HFFc6 (cell line): ENCODE measurements at places on chromosomes 6 and 20.
A peak's percentile ranks its signal among the peaks of the same experiment; 100 is the strongest.

GRCh38 chr20:63054103-63054474, 47.3 kb upstream of the BHLHE23 start:
- H3K4me3 ChIP-seq = no peak overlapping the region
- H3K4me1 ChIP-seq = no peaks in the 10 kb centered on the region
- no peak overlapping the region for H3K27ac ChIP-seq
- peaks cover 29% of the 10 kb centered on the region for H3K27me3 ChIP-seq
- no peaks in the 10 kb centered on the region for H3K36me3 ChIP-seq

DNA sequence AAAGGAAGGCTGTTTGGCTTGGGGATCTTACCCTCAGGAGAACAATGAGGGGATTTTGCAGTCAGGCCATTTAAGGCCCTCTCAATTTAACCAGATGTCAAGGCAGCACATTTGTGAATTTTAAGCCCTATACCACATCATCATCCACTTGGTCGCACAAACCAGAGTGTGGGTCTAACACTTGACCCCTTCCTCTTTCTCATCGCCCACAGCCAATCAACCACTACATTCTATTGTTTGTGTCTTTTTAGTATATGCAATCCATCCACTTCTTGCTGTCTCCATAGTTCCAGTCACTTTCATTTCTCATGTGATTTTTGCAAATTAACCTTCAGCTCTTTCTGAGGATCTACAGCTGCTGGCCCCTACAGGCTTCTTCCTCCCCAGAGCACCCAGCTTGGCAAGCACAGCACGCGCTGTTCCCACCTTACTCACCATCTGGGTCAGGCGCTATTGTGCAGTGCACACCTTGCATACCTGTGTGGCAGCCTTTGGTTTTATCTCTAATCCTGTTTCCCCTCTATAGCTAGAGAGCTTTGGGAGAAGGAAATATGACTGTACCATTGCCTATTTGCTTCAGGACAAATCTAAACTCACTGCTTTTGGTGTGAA, 32.3 kb upstream of the CD83 start:
- H3K4me3 ChIP-seq = no peak overlapping the region
- no peaks in the 10 kb centered on the region for H3K36me3 ChIP-seq
- no peak overlapping the region for H3K27ac ChIP-seq
- 0 out of 2 replicates have a peak, but pooled peaks cover 4% of the 10 kb centered on the region for H3K4me1 ChIP-seq
- peaks cover 14% of the 10 kb centered on the region for H3K27me3 ChIP-seq

DNA sequence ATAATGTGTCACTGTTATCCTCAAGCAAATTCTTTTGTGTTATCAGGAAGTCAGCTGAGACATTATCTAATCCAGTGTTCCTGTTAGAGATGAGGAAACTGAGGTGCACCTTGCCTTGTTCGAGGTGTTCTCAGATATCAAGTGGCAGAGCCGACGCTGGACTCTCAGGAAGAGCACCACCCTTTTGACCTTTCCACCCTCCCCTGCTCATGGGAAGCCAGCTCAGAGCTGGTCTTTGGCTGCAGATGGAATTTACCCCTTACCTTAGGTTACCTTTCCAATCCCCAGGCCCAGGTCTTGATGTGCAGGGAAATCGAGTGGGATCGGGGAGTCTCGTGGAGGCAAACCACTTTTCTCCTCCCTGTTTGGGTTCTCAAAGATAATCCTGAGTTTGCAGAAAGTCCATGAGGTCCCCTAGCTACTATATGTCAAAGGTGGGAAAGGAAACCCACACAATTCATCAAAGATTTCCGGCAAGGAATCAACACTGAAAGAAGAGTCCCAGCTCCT, 62.9 kb upstream of the PIM1 start:
- peaks cover 4% of the 10 kb centered on the region for H3K27me3 ChIP-seq
- peaks cover 27% of the 10 kb centered on the region for H3K4me1 ChIP-seq
- no peak overlapping the region for H3K27ac ChIP-seq
- DNase-seq = no peak

DNA sequence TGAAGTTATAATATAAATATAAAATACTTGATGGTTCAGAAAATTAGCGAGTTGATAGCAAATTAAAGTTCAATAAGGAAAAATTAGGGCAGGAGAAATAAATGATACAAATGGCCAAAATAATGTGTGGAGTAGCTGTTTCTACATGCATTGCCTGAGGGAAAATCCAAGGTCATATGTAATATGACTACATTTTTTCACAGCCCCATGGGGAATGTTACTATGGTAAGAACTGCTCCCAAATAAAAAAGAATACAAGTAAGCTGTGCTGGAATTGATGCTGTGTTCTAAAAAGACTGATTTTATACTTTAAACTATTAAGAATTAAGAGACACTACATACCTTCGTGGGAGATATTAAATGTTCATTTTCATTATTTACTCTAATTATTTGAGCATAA, 34.1 kb downstream of the MEI4 start:
- H3K4me1 ChIP-seq = no peaks in the 10 kb centered on the region
- H3K36me3 ChIP-seq = no peaks in the 10 kb centered on the region

GRCh38 chr20:17334932-17335331, 108.1 kb downstream of the PCSK2 start:
- no peaks in the 10 kb centered on the region for H3K27me3 ChIP-seq
- no peak for DNase-seq
- H3K4me3 ChIP-seq = no peak overlapping the region
- H3K36me3 ChIP-seq = no peaks in the 10 kb centered on the region

GRCh38 chr6:39225946-39226437, 3.3 kb downstream of the KCNK5 start:
- H3K4me1 ChIP-seq = no peaks in the 10 kb centered on the region
- DNase-seq = no peak
- H3K36me3 ChIP-seq = 0 out of 2 replicates have a peak, but pooled peaks cover 4% of the 10 kb centered on the region

DNA sequence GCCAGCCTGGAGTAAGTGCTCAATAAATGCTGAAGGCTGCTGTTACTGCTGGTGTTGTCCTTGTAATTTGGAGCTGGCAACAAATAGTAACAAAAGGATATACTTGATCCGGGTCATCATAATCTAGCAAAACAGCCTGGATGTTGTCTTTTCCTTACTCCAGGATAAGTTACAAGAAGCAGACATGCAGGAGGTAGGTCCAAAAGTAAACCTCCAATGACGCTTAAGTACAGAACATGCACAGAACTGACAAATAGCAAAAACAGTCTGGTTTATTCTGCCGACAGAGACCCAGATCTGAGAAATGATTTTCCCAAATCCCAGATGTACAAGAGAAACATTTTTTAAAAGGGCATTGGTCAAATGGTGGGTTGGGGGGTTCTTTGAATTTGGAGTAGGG, 93.0 kb upstream of the KCNK16 start:
- no peak overlapping the region for H3K27ac ChIP-seq
- H3K4me1 ChIP-seq = no peaks in the 10 kb centered on the region
- no peak overlapping the region for H3K4me3 ChIP-seq
- no peaks in the 10 kb centered on the region for H3K27me3 ChIP-seq

GRCh38 chr6:23441808-23442461, 684.1 kb upstream of the NRSN1 start:
- H3K27ac ChIP-seq = no peak overlapping the region
- H3K36me3 ChIP-seq = peaks cover 5% of the 10 kb centered on the region; the same call in 1 of the 2 replicates
- no peaks in the 10 kb centered on the region for H3K27me3 ChIP-seq

GRCh38 chr20:34299556-34300255, 3.4 kb downstream of the AHCY start:
- peaks cover 4% of the 10 kb centered on the region; the same call in 1 of the 2 replicates for H3K27me3 ChIP-seq
- H3K27ac ChIP-seq = no peak overlapping the region
- no peak for DNase-seq
- H3K4me1 ChIP-seq = peaks cover 11% of the 10 kb centered on the region
- peaks cover 5% of the 10 kb centered on the region; the same call in 1 of the 2 replicates for H3K36me3 ChIP-seq

GRCh38 chr20:45779011-45779915, 12.4 kb downstream of the WFDC3 start:
- H3K4me3 ChIP-seq = peak overlapping the region; percentile 51
- peaks cover 10% of the 10 kb centered on the region for H3K27me3 ChIP-seq
- DNase-seq = peak; percentile 99
- peak overlapping the region; percentile 96 for H3K27ac ChIP-seq
- H3K36me3 ChIP-seq = no peaks in the 10 kb centered on the region
- H3K4me1 ChIP-seq = peaks cover 58% of the 10 kb centered on the region

GRCh38 chr6:108024427-108025073, 50.0 kb downstream of the OSTM1 start:
- no peaks in the 10 kb centered on the region for H3K4me1 ChIP-seq
- H3K4me3 ChIP-seq = no peak overlapping the region
- no peak for DNase-seq
- no peaks in the 10 kb centered on the region for H3K36me3 ChIP-seq

DNA sequence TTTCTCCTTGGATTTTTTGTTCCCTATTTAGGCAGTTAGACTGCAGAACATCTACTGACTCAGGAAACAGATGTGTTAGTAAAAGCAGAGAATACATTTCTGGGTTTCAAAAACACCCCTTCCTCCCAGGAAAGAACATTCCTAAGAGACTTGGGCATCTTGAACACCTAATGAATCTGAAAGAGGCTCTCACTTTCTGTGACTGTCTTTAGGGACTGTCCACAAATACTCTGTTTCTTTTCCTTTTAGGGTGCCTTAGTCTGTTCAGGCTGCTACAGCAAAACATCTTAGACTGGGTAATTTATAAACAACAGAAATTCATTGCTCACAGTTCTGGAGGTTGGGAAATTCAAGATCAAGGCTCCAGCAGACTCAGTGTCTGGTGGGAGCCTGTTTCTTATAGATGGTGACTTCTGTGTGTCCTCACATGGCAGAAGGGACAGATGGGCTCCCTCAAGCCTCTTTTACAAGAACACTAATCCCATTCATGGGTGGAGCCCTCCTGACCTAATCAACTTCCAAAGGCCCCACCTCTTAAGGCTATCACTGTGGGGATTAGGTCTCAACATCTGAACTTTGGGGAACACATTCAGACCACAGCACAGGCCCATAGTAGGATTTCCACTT, 19.4 kb upstream of the CCN5 start:
- H3K27ac ChIP-seq = peak overlapping the region; percentile 73
- H3K4me3 ChIP-seq = peak overlapping the region; percentile 39
- H3K4me1 ChIP-seq = peaks cover 76% of the 10 kb centered on the region
- peaks cover 19% of the 10 kb centered on the region for H3K36me3 ChIP-seq
- no peaks in the 10 kb centered on the region; the same call in 1 of the 2 replicates for H3K27me3 ChIP-seq

DNA sequence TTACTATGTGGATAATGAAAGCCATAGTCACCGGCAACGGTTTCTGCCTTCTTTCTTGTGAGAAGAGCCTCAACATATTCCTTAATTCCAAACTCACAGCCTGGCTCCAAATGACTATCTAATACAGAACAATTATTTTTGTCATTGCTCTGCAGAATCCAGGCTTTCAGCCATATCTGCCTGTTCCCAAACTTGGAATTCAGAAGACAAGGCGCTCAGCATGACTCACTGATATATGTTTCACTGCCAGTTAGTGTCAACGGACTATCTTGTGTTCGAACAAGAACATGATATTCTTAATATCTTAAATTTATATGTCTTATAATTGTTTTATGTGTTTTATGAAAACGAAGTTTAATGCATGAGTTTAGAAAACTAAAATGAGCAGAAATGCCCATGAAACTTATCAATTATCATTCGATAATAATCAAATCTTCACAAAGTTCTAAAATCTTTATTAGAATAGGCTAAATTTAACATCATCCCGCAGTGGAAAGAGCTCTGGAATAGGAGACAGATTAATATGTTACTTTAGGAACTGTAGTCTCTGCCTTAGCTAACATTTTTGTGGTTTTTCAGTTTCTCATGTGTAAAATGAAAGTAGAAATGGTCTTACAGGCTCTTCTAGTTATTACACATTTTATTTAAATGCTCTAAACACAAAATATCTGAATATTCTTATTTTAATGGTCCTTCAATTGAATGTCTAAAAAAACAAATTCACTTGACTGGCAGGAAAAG, 669.3 kb upstream of the GJE1 start:
- H3K4me1 ChIP-seq = peaks cover 37% of the 10 kb centered on the region
- H3K27me3 ChIP-seq = no peaks in the 10 kb centered on the region
- H3K27ac ChIP-seq = peak overlapping the region; percentile 83
- no peaks in the 10 kb centered on the region; the same call in 1 of the 2 replicates for H3K36me3 ChIP-seq
- H3K4me3 ChIP-seq = peak overlapping the region; percentile 79; the same call in 1 of the 2 replicates

DNA sequence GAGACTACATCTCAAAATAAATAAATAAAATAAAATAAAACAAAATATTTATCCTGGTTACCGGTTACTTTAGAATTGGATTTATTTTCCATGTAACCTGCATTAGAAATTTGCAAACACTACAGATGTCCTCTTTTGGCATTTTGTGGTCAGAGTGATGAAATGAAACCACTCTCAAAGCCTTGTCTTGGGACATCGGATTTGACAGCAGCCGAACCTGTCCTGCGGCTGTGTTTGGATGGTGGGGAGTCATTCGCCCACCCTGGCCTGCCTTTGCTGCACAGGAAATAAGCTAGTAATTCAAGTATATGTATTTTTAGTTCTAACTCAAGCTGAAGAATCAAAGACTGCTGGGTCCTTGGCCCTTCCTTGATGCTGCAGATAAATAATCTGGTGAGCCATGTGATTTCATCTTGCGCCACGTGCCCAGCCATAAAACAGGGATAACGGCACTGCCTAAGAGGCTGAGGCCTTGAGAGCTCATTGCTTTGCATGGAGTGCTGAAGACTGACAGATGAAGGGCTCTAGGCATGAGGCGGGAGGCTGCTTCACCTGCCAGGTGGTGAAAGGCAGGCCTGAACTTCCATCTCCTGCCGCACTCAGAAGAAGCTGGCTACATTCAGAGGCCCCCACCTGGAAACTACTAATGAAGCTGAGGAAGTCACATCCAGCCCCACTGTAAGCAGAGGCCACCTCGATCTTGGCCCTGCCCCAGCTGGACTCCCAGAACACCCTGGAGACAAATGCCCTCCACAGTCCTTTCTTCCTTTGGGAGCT, 76.9 kb downstream of the NOL4L start:
- peaks cover 9% of the 10 kb centered on the region; the same call in 1 of the 2 replicates for H3K27me3 ChIP-seq
- H3K4me3 ChIP-seq = no peak overlapping the region
- H3K36me3 ChIP-seq = no peaks in the 10 kb centered on the region
- H3K27ac ChIP-seq = no peak overlapping the region
